Hematopoietic multipotent progenitor cell treated with erythropoietin and hydrocortisone succinate and interleukin-3 and kit ligand, for 4 days (in vitro differentiated cells): ENCODE measurements at places on chromosomes 3 and 15.
A peak's percentile ranks its signal among the peaks of the same experiment; 100 is the strongest.

- no peak for DNase-seq
Observed at GRCh38 chr3:149658744-149659497, 1.1 kb upstream of the WWTR1 start.

DNA sequence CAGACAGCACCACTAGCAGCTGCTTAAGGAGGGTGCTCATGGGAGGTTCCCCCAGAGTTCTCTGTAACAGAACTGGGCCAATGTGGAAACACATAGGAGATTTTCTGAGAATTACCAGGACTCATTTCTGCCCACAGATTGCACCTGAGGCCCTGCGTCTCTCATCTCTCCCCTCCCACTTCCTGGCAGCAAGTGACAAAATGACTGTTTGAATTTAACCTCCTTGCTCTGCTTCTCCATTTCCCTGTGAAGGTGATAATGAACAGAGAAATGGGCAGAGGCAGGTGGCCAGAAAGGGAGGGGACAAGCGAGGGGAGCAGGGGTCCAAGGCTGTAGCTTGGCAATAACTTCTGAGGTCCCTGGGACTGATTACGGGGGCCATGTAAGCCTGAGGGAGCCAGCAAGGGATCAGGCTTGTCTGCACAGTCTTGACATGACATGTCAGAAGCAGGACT, 8.0 kb downstream of the EPHB1 start:
- DNase-seq, result no peak

DNA sequence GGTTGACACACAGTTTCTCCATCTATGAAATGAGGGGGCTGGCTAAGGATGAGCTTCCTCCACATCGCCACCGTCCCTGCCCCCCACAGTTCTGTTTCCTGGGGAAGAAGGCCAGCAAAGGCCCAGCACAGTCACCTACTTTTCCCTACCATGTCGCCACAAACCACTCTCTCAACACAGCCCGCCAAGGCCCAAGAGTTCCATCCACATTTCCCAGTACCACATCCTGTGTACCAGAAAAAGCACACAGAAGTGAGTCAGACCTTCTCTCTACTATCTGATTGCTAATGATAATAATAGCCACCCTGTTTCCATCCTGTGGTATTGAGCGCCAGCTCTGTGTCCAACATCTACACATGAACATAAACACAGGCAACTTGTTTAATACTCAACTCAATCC, 30.3 kb upstream of the C15orf39 start:
- DNase-seq, result peak; percentile 89

DNA sequence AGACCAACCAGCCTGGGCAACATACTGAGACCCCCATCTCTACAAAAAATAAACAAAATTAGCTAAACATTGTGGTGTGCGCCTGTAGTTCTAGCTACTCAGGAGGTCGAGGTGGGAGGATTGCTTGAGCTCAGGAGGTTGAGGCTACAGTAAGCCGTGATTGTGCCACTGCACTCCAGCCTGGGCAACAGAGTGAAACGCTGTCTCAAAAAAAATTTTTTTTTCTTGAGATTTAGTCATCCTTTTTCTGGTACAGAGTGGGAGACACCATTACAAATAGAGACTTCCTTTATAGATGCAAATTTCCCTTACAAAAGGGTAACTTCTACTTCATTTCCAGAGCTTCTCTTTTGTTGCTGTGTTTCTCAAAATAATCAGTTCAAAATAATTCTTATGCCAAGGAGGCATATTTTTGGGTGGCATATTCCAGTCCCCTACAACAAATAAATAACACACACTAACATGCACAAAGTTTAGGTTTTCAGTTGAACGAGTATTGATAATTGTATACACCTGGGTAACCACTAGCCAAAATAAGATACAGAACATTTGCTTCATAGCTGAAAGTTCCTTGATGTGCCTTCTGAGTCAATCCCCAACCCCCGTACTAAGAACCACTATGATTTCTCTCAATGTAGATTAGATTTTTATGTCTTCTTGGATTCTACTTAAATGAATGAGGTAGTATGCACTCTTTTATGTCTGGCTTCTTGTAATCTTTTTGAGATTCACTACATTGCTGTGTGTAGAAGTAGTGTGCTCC, 248.9 kb upstream of the PROK2 start:
- DNase-seq, result no peak

DNA sequence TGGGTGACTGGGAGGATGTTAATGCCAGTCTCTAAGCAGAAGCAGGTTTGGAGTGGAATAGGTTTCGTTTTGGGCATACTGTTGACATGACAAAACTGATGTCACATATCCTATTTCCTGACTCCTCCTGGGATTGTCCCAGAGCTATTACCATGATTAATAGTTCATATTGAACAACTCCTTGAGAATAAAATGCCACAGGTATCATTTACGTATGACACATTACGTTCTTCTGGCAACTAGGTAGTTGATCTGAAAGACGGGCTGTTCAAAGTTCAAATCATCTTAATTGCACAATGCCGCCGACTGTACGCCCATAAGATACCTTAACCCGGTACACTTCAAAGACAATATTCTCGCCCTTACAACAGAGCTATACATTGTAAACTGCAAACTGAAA, 1.4 kb upstream of the RAB5A start:
- no peak for DNase-seq

DNA sequence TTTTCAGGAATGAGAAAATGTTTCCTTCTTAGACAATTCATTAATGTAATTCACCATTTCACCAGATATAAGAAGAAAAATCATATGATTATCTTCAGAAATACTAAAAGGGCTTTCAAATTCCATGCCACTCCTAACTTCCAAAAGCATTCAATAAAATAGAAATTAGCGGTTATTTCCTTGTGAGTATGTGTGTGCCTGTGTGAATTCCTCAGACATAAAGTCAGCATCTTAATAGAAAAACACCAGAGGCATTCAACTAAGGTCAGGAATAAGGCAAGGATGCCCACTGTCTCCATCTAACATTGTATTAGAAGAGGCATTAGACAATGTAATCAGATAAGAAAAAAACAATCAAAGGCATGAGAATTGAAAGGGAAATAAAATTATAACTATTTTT, 88.4 kb downstream of the PLCH1 start:
- DNase-seq, result no peak

DNA sequence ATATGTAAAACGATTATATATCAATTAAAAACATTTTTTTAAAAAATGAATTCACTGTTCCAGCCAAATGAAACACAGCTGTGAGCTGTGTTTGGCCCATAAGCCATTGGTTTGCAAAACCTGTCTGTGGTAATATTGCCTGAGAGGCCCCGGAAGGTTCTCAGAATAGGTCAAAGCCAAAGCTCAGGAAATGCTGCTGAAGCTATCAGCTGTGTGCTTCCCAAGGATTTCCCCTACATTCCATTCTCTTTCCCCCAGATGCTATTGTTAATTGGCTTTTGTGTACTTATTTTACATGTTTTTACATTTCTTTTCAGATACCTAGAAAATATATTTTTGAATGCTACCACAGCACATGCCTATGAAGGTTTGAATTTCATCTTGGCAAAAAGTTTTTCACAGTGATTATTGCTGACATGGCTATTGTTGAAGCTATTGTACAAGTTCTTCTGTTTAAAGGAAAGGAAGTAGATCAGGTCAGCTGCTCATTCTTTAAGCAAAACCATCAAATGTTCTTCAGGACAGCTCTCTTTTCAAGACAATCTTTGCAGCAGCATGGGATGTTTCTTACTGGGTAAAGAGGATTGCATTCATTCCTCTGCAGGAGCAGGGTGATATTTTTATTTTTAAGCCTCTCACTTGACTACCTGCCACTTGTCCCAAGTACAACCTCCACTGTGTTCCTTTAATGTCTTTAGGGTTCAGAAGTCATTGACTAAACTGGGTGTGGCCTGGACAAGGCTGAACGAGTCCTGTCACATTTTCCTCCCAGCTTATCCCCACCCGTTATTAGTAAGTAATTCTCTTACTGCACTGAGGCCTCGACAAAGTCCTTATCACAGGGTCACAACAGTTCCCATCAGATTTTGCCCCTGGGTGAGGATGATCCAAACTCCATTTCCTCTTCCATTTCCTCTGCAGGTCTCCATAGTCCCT, 26.3 kb upstream of the BNC1 start:
- no peak for DNase-seq

DNA sequence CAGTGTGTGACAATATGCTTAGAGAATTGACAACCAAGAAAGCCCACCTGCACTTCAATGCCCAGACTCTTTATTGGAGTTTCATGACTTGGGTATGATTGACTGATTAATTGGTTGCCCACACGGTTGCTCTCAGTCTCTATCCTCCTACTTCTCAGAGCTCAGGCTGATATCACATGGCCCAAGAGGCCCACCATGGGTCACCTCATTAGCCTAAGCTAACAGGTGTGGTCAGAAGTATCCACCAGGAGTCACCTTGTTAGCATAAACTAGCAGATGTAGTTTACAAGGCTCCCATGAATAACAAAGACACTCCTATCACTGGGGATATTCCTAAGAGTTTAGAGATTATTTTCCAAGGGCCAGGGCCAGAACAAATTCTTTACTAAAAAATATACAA, 120.2 kb upstream of the MBNL1 start:
- DNase-seq, result no peak

- DNase-seq, result peak; percentile 13
Observed at GRCh38 chr3:169509359-169509758, 154.2 kb downstream of the MECOM start.
